ENCODE measurements at places on chromosomes 6 and 20.

GRCh38 chr20:45341939-45342854, 6.0 kb downstream of the SDC4 start:
- no peak for DNase-seq

DNA sequence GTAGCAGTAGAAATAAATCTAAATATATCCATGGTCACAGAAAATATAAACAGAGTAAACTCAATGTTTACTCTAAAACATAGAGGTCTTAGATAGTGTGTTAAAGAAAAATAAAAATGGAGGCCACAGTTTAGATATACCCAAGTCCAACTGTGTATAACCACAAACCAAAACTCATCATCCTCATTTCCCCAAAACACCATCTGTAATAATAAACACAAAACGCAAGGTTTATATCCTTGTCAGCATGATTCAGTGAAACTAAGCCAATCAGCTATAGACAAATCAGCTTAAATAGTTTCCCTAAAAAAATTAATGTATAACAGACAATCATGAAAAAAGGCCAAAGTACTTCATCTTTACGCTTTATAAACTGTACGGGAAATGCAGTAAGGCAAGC, 2.7 kb upstream of the HACE1 start:
- DNase-seq, result no peak

- DNase-seq, result no peak
Observed at GRCh38 chr6:74645108-74645849, 560.6 kb downstream of the COL12A1 start.

DNA sequence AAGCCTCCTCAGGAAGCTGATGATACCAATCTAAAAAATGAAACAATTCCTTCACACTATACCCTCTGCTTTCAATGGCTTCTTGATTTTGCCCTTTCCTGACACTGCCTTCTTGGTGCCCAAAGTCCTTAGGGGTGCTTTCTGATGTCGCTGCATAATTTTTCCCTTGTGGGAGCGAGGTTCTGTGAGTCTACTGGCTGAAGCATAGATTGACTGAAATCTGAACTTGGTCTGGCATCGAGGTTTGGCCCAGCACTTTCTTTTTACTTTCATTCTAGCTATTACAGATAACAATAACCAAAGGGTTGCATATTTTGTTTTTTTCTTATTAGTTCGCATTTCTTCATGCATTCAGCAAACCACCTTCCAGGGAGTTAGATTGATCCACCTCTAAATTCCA, 65.8 kb downstream of the E2F3 start:
- DNase-seq, result no peak

DNA sequence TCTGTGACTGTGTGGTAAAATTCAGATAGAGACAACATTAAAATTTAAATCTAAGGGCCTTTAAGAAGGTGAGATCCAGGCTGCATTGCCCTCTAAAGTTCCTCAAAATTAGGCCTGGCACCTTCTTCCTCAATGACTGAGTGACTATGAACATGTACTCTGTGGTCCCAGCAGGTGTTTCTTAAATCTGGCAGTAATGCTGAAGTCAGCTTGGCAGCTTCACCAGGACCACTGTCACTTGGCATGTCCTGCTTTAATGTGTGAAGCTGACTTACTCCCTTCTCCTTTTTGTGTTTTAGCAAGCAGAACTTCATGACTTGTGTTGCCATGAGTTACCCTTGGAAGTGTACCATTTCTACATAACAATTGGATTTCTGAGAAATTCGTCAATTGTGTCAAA, 141.7 kb downstream of the NKAIN2 start:
- no peak for DNase-seq
